ENCODE measurements at places on chromosomes 12 and 14. TPM values are rescaled to one million over a fixed set of nuclear protein-coding genes. Genes with fewer than 3 reads are reported as not detected.

Gene KRAS
- 15.8 TPM for polyA plus RNA-seq

Gene IAPP
- polyA plus RNA-seq, result not detected

Gene TAS2R9
- not detected for polyA plus RNA-seq

Gene SYNDIG1L
- 3.2 TPM for polyA plus RNA-seq

DNA sequence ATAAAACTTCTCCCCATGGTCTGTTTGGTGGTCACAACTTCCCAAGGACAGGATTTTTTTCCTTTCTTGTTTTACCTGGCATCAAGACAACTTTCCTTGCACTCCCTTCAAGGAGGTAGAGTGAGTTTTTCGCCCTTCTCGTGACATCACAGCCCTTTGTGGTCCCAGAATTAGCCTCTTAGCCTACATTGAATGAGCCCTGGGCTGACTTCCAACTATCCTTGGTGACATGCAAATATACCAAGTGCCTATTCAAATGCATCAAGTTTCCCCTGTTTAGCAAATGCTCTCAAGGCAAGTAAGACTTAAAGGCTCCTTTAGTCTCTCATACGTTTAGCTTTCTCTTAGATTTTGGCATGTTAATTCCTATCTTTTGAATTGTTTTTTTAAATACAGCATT is 36.6 kb downstream of the TC2N start:
- DNase-seq, result peak; percentile 33
- H3K27ac ChIP-seq, result peak overlapping the region; percentile 58
- H3K4me1 ChIP-seq, result no peaks in the 10 kb centered on the region
- H3K4me3 ChIP-seq, result no peak overlapping the region
- no peaks in the 10 kb centered on the region for H3K27me3 ChIP-seq

DNA sequence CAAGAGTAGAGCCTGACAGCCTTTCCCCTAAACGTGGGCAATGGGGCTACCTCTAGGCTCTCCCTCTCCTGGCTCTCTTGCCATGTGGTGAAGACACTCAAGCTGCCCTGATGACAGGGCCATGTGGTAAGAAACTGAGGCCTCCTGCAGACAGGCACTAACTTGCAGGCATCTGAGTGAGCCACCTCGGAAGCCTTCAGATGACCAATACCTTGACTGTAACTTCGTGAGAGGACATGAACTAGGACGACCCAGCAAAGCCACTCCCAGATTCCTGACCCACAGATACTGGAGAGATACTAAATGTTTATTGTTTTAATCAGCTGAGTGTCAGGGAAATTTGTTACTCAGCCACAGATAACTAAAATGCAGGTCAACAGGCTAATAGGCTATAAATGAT is 96.4 kb downstream of the EFCAB11 start:
- no peak overlapping the region for H3K4me3 ChIP-seq
- no peaks in the 10 kb centered on the region for H3K36me3 ChIP-seq
- H3K27ac ChIP-seq, result no peak overlapping the region
- H3K4me1 ChIP-seq, result no peaks in the 10 kb centered on the region
- DNase-seq, result peak; percentile 7
- no peaks in the 10 kb centered on the region for H3K27me3 ChIP-seq

- no peaks in the 10 kb centered on the region for H3K4me1 ChIP-seq
- H3K27ac ChIP-seq, result no peak overlapping the region
- no peak for DNase-seq
- H3K27me3 ChIP-seq, result no peaks in the 10 kb centered on the region
- no peak overlapping the region for H3K4me3 ChIP-seq
- H3K36me3 ChIP-seq, result no peaks in the 10 kb centered on the region
Observed at GRCh38 chr14:47270715-47271114, 404.7 kb downstream of the MDGA2 start.

GRCh38 chr12:93197067-93197593 is 180.6 kb upstream of the NUDT4 start:
- no peaks in the 10 kb centered on the region for H3K4me1 ChIP-seq
- H3K4me3 ChIP-seq, result no peak overlapping the region
- no peaks in the 10 kb centered on the region for H3K27me3 ChIP-seq

DNA sequence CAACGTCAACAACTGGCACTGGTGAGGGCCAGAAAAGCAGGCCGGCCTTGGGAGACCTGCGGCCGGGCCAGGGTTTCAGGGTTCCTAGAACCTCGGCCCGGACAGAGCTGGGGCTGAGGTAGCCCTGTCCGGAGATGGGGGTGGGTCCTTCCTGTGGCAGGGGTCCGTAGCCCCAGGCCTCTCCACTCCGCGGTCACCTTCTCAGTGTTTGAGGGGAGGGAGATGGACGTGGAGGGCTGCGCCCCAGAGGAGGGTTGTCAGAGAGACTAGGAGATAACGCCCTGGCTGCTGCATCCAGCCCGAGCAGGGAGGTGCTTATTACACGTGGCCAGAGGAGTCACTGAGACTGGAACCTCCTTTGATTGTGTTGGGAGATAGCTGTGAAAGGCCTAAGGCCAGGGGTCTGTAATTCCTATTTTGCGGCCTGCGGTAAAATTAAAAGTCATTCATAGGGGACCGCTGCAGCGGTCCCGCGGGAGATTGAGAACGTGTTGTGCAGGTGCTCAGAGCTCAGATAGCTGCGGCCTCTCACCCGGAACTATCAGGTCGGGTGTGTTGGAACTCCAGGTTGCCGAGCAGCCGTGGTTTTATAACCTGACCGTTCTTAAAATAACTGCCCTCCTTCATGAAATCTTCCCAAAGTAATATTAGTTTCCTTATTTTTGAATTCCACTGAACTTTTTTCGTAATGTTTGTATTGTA is 507 bp downstream of the AHSA1 start:
- no peaks in the 10 kb centered on the region for H3K27me3 ChIP-seq
- no peak for DNase-seq
- peak overlapping the region; percentile 91 for H3K4me3 ChIP-seq
- H3K36me3 ChIP-seq, result peaks cover 31% of the 10 kb centered on the region

DNA sequence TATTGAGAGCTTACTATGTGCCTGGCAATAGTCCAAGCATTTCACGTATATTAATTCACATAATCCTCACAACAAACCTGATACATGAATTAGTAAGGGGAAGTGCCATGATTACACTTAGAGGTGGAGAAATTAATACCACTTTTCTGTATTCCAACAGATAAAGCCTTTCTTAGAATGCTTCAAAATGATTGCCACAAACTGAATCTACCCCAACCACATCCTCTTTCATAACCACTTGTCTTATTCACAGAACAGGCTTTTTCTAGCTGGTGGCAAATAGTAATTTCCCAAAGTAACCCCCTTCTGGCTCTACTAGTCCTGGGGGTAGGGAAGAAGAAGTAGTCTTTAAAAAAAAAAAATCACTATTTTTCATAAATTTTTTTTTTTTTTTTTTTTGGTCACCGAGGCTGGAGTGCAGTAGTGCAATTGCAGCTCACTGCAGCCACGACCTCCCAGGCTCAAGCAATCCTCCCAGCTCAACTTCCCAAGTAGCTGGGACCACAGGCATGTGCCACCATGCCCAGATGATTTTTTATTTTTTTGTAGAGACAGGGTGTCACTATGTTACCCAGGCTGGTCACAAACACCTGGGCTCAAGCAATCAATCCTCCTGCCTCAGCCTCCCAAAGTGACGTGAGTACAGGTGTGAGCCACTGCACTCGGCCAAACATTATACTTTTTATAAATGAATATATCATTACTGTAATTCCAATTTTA is 59.0 kb upstream of the ARID2 start:
- DNase-seq, result no peak
- no peaks in the 10 kb centered on the region for H3K27me3 ChIP-seq
- H3K4me3 ChIP-seq, result no peak overlapping the region

GRCh38 chr12:48379794-48380193 is 29.1 kb upstream of the ZNF641 start:
- no peak for DNase-seq
- H3K27ac ChIP-seq, result no peak overlapping the region
- H3K4me3 ChIP-seq, result no peak overlapping the region
- no peaks in the 10 kb centered on the region for H3K36me3 ChIP-seq

- H3K4me3 ChIP-seq, result no peak overlapping the region
- no peak for DNase-seq
- no peaks in the 10 kb centered on the region for H3K36me3 ChIP-seq
- no peaks in the 10 kb centered on the region for H3K27me3 ChIP-seq
Observed at GRCh38 chr14:31592631-31593030, 31.4 kb downstream of the NUBPL start.

DNA sequence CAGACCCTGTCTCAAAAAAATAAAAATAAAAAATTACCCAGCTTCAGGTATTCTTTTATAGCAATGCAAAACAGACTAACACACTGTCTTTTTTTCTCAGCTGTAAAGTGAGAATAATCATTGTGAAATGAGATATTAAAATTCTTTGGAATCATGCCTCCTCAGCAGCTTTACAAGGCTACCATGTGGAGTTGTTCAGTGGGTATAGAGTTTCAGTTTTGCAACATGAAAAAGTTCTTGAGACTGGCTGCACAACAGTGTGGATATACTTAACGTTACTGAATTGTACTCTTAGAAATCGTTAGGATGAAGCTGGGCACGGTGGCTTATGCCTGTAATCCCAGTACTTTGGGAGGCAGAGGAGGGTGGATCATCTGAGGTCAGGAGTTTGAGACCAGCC is 15.7 kb upstream of the MAPKAPK5 start:
- DNase-seq, result no peak
- H3K27me3 ChIP-seq, result no peaks in the 10 kb centered on the region
- no peak overlapping the region for H3K27ac ChIP-seq
- no peak overlapping the region for H3K4me3 ChIP-seq
- peaks cover 3% of the 10 kb centered on the region for H3K4me1 ChIP-seq

DNA sequence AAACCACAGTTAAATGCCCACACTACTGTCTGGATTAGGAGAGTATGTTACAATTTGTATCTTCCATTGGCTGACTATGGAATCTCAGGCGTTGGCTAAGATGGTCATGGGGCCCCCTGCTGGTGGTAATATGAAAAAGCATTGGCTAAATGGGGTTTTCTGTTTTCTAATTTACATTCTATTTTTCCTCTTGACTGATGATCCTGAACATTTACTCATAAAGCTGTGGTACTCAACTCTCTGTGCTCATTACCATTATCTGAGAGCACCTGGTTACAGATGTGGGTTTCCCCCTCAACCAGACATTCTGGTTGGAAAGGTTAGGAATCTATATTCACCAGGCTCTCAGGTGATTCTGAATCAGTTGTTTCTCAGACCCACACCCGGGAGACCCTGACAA is 64.8 kb downstream of the WSCD2 start:
- H3K4me3 ChIP-seq, result no peak overlapping the region
- peaks cover 5% of the 10 kb centered on the region for H3K4me1 ChIP-seq
- H3K27me3 ChIP-seq, result no peaks in the 10 kb centered on the region
- no peaks in the 10 kb centered on the region for H3K36me3 ChIP-seq

DNA sequence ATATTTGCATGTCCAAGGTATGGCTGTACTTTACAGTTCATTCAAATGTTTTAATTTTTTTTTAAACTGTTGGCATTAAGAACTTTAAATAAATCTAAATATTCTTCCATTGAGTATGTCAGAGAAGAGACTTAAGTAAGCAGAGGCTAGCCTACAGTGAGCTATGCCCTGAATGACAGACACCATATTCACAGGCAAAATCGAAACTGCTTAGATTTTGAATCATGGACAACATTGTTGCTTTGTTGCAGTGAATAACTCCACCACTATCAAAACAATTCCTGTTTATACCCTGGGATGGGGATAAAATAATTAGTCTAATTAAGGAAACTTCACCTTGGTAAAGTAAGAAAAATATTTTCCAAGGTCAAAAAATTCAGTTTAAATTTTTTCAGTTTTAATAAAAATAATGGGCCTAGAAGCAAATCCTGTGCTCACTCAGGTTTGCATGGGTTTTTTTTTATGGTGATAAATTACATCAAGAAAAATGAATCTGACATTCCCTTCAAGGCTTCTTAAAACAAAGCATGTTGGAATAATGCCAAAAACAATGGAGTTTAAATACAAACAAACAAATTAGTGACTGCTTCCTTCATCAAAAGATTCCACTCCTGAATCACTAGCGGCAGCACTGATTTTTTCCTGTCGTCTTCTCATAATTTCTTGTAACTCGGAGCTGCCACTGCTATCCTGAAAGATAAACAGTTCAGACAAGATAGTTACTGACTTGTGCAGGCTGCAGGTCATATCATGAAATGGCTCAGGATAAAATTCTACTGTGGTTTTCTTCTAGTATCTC is 168.2 kb downstream of the EPS8 start:
- no peaks in the 10 kb centered on the region for H3K4me1 ChIP-seq
- no peak overlapping the region for H3K4me3 ChIP-seq
- no peak overlapping the region for H3K27ac ChIP-seq

DNA sequence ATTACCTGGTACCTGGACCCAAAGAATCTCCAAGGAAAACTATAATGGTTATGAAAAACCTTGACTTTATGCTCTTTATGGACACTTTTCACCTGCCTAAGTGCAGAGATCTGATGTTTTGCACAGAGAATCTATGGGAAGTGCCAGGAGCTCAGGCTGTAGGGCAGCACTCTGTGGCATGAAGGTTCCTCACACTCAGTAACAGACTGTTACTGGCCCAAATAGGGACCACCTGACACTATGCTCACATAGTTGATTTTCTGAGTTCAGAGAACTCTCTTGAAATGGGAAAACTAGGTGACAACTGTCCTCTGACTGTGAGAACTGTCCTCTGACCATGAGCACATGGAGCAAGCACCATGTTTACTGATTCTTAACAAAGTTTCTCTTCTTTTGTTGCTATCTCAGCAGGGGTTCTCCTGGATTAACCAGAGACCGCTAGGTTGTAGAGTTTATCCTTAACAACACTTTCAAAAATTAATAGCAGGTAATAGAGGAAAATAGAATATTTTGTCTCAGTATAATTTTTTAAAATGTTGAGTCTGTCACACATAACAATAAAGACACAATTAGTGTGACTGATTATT is 101.6 kb downstream of the STXBP6 start:
- H3K27ac ChIP-seq, result no peak overlapping the region
- H3K4me1 ChIP-seq, result peaks cover 8% of the 10 kb centered on the region
- H3K4me3 ChIP-seq, result no peak overlapping the region
- DNase-seq, result no peak
- H3K27me3 ChIP-seq, result no peaks in the 10 kb centered on the region
- H3K36me3 ChIP-seq, result no peaks in the 10 kb centered on the region

GRCh38 chr12:68334132-68334531 is 2.0 kb upstream of the MDM1 start:
- H3K4me3 ChIP-seq, result no peak overlapping the region
- no peak overlapping the region for H3K27ac ChIP-seq
- peaks cover 5% of the 10 kb centered on the region for H3K4me1 ChIP-seq

- no peak within 1 kb of the TSS for H3K4me3 ChIP-seq
- H3K36me3 ChIP-seq, result no peaks in the 10 kb centered on the region
- no peaks in the 10 kb centered on the region for H3K27me3 ChIP-seq
- peak; percentile 29 for DNase-seq
Observed at GRCh38 chr12:113422030-113422885, at the start of gene SDSL. TSS of gene SDSL (plus strand) at chr12:113422380. CDS start at chr12:113427983, 5,603 bp downstream.

DNA sequence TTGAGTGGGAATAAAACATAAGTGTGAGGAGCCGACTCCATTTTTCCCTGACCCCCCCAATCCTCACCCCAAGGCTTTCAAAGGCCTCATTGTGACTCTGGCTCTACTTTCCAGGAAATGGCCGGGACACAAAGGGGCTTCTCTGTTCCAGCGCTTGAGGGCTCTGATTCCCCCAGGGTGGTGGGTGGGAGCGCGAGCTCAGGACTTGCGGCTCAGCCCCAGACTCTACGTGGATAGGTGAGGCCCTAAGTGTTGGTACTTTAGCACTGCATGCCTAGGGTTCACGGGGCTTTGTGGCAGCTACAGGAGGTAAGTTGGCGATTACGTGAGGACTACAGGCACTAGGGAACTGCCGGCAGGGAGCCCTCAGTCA is 553 bp downstream of the CNPY2 start:
- H3K27me3 ChIP-seq, result no peaks in the 10 kb centered on the region
- peaks cover 8% of the 10 kb centered on the region for H3K36me3 ChIP-seq
- H3K4me3 ChIP-seq, result peak overlapping the region; percentile 70
- DNase-seq, result no peak
- H3K27ac ChIP-seq, result peak overlapping the region; percentile 86

All from H1 (cell line).